ENCODE measurements at places on chromosomes 12 and 14.

GRCh38 chr12:80490329-80490728, 46.3 kb downstream of the PTPRQ start:
- DNase-seq, result no peak

DNA sequence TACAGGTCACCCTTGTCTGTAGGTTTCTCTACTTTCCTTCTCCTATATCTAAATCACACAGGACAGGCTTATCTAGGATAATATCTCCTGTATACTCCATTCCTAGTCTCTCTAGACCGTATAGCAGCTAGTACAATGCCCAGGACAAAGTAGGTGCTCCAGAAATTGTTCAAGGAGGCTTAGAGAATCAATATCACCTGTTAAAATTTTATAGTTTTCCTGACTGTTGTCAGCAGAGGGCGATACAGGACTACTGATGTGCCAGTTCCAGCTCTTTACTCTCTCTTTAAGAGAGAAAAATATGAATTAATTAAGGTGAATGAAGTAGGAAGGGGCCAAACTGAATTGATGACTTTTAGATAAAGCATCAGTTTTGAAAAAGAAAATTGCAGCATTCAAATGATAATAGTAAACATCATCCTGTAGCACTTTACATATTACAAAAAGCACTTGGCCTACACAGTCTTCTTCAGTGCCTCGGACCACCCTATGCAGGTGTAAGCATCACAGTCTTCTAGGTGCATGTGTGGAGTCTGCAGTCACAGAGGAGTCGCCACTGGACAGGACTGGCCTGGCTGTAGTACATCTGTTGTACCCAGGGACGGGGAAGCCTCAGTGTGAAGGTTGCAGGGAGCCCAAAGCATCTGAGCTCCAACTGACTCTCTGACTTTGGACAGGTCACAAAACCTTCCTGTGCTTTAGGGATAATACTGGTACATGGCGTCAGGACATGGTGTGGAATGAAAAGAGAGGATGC, 61.9 kb upstream of the MAX start:
- peak; percentile 27 for DNase-seq

- no peak for DNase-seq
These were observed 3.3 kb downstream of the PIK3C2G start for GRCh38 chr12:18264581-18265075.

- DNase-seq, result no peak
These were observed 47.9 kb downstream of the WDR20 start for GRCh38 chr14:102187568-102188001.

DNA sequence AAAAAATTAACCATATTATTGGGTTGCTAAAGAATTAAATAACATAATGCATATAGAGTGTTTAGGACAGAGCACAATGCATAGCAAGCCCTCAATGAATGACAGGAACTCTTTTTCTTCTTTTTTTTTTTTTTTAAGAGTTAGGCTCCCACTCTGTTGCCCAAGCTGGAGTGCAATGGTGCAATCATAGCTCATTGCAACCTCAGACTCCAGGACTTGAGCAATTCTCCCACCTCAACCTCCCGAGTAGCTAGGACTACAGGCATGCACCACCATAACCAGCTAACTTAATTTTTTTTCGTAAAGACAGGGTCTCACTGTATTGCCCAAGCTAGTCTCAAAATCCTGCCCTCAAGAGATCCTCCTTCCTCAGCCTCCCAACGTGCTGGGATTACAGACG, 20.5 kb upstream of the MTERF2 start:
- no peak for DNase-seq

DNA sequence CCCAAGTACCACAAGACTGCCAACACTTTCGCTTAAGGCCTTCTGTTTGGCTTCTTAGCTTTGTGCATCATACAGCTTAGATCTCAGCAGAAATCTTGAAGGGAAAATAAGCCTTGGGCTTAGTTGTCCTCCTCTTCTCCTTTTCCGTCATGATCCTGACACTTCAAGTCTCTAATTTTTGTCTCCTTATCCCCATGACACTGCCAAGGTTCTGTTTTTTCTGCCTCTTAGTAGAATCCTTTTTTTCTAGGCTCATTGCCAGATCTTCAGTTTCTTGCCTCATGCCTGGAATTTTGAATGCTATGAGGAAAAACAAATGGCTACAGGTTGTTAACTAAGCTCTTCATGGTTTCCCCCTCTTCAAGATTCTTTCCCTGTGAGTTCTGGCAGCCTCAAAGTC, 450.4 kb downstream of the LRFN5 start:
- DNase-seq, result no peak

DNA sequence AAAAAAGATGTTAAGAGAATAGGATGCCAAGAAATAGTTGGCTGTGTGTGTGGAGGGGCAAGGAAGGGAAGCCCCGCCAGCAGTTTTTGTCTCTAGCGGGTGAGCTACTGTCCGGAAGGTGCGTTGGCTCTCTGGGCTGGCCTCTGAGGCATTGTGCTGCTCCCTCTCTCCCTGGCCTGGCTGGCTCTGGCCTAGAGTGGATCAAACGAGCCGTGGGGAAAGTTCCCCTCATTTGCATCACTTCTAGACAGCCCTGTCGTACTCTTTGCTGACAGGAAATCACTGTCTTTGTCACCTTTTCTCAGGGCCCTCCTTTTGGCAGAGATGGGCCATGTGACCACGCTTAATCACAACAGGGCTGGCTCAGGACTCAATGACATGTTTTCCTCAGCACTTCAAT, 236.1 kb upstream of the NPAS3 start:
- DNase-seq, result no peak

DNA sequence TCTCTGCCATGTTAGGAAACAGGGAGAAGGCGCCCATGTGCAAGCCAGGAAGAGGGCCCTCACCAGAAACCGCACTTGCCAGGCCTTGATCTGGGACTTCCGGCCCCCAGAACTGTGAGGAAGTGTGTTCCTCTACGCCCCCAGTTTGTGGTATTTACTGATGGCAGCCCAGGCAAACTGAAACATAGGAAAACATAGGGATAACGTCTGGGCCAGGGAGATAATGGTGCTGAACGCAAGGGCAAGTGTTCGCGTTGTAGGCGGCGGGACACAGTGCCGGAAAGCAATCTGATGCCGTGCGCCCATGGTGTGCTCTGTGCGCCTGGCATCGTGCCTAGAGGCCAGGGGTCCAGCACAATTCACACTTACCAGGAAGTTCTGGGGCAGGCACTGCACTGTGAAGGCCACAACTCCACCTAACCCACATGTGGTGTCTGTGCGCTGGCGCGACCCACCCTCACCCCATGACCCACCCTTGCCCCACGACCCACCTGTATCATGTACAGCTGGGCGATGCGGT, 53.6 kb downstream of the ARL6IP4 start:
- no peak for DNase-seq

GRCh38 chr12:65965358-65965757, 141.1 kb downstream of the HMGA2 start:
- DNase-seq, result no peak
